ENCODE measurements at places on chromosomes 12 and 14.

DNA sequence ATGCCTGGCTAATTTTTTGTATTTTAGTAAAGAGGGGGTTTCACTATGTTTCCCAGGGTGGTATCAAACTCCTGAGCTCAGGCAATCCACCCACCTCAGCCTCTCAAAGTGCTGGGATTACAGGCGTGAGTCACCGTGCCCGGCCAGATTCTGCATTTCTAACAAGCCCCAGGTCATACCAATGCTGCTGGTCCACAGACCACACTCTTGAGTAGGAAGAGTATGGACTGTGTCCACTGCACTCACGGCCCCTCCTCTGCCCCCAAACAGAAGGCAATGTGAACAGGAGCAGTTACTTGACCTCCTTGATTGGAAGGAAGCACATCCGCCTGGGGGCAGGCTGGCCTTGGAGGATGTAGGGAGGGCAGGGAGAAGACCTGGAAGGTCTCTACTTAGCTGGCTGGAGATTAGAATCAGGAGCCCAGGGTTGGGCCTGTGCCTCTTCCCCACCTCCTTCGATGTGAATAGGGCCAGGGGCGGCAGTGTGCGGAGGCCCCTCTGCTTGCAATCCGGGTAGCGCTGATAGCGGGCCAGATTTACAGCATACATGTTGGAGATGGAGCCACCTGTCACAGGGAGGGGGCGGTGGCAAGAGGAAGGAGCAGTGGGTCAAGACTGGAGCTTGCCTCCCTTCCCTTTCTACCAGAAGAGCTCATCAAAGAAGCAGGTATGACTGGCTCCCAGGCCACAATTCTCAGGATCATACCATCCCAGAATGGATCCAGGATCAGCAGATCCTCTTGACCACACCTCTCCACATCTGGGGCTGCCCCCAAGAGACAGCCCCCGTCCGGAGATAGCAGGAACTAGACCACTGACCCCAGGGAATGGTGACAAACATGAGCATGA, 9.4 kb upstream of the ZNF740 start:
- no peak for DNase-seq

GRCh38 chr12:38906482-38907200, 1.2 kb upstream of the CPNE8 start:
- peak; percentile 64 for DNase-seq

GRCh38 chr12:49276304-49277290, 11.7 kb downstream of the TUBA1C start:
- DNase-seq = no peak

DNA sequence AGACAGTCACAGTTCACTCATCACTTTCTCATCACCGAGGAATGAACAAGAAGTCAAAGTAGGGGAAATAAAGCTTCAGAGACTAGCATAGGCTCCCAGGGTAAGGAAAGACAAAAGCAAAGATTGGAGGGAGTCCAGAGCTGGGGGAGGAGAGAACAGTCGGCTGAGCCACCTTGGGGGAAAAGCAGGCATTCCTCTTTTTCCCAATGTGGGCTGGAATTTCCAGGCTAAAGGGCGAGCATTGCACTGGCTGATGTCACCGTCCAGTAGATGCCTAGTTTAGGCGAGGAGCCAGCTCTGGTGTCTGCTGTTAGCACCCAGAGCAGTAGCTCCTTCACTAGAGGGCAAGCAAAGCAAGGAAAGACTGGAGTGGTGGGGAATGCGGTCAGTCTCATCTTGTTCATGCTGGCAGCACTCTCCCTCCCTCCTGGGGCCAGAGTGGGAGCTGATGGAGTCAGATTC, 8.5 kb upstream of the KRT75 start:
- no peak for DNase-seq

GRCh38 chr12:32211900-32212156, 105.2 kb downstream of the BICD1 start:
- DNase-seq = no peak

- DNase-seq = no peak
These were observed 566.6 kb downstream of the RPS29 start for GRCh38 chr14:49019467-49020115.

DNA sequence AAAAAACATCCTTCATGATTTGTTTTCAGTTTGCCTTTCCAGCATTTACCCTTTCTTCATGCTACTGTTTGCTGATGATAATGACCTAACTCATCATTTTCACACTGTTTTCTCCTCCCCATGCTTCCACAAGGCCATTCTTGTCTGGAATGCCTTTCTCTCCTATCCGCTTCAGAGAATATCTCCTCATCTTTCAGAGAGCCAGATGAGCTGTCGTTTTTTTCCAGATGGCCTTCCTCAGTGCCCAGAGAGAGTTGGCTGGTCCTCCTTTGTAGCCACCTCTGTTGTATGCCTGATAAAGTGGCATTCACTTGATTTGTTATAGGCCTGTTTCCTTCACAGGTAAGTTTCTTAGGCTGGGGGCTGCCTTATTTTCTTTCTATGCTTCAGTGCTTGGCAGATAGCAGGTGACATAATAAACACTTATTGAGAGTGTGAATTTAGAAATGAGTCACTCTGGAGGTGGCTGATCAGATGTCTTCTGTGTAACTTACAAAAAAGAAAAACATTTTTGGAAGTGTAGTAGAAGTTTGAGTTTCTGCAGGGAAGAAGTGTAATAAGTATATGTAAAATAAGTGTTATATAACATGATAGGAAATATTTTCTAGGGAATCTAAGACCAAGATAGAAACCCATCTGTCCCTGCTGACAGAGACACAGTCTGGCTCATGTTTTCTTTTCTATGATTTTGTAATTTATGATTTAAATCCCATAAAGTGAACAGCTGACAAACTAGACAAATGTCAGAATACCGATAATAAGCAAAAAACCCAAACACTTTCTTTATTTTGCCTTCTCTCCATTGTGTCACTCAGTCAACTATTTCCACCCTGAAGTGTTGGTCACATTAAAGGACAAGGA, 174.5 kb downstream of the DACT1 start:
- DNase-seq = no peak

- no peak for DNase-seq
These were observed 147.4 kb upstream of the EGLN3 start for GRCh38 chr14:34098045-34098984.

- DNase-seq = no peak
These were observed 44.8 kb upstream of the TMPO start for GRCh38 chr12:98470469-98471082.

GRCh38 chr14:55126932-55127459, 2.1 kb upstream of the LGALS3 start:
- no peak for DNase-seq

DNA sequence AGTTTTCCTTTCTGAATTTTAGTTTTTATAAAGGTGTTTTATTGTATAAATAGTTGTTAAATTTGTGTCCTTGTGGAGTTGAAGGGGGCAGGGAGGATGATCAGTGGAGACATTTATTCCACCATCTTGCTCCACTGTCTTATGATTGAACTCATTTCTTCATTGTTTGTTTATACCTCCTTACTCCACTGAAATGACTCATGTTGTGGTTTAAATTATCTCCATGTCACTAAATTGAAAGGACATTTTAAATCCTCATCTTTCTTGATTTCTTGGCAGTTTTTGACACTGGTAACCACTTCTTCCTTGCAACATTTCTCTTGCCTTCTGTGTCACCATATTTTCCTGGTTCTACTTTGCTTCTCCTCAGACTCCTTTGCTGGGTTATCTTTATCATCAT, 23.6 kb upstream of the FERMT2 start:
- no peak for DNase-seq

- no peak for DNase-seq
These were observed 923 bp upstream of the ITPR2 start for GRCh38 chr12:26833743-26834490.

GRCh38 chr12:122836027-122836921, 1.0 kb downstream of the HIP1R start:
- no peak for DNase-seq

DNA sequence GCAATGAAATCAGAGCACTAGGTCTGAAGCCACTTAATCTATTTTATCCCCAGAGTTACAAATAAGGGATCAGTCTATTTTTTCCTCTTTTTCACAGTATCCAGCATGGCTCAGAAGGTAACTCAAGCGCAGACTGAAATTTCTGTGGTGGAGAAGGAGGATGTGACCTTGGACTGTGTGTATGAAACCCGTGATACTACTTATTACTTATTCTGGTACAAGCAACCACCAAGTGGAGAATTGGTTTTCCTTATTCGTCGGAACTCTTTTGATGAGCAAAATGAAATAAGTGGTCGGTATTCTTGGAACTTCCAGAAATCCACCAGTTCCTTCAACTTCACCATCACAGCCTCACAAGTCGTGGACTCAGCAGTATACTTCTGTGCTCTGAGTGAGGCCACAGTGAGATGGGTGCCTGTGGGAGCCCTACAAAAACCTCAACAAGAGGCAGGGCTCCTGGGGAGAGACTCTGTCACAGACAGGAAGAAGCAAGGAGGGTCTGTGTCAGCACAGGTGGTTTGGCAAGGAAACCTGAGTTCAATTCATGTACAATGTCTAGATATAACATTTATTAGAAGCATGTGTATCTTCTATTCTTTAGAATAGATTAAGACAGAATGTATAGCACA, 334.3 kb upstream of the OR4E1 start:
- no peak for DNase-seq

DNA sequence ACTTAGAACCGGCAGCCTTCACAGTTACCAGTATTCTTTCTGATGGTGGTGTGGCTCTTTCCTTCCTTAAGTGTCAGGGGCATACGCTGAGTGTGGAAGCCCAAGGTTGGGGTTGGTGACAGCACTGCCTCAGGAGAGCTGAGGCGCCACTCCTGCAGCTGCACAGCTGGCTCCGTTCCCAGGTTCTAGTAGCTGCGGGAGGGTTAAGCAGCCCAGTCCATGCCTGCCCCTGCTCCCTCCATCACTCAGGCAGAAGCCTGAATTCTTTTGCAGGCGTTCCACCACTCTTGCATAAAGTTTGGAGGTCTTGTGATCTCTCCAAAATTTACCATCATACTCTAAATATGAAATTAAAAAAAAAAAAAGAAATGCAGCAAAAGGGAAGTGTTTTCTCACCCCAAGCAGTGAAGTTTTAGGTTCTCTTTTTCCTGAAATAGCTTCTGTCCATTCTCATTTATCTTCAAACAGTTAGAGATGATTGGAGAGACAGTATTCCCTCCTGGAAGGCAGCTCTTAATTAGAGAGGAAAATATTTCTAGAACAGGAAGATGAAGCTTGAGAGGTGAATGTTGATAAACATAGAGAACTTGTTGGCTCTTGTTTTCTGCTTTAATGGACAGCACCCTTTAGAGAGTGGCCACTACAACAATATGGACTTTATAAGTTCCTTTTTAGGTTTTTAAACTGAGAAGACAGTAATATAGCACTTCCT, 136.1 kb downstream of the FGD4 start:
- peak; percentile 17 for DNase-seq

DNA sequence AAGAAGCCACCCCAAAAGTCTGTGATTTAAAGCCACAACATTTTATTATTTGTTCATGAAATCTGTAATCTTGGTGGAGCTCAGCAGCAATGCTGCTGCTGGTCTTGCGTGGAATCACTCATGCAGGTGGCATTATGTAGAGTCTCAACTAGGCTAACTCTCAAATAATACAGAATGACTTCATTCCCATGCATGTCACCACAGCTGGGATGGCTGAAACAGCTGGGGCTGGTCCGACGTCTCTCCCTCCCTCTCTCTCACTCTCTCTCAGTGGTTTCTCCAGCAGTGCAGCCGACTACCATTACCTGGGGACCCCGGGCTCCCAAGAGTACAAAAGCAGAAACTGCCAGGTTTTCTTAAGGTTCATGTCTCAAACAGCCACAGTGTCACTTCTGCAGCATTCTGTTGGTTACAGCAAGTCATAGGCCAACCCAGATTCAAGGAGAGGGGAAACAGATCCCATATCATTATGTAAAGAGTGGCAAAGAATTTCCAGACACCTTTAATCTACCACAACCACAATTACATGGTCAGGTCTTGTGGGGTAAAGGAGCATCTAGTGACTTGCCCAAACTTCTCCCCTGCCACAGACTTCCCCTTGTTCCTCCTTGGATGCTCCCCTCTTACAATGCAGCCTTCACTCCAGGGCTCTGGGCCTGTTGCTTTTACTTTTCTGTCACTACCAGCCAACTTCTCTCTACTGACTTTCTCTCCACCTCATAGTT, 192.0 kb upstream of the HMGA2 start:
- no peak for DNase-seq

DNA sequence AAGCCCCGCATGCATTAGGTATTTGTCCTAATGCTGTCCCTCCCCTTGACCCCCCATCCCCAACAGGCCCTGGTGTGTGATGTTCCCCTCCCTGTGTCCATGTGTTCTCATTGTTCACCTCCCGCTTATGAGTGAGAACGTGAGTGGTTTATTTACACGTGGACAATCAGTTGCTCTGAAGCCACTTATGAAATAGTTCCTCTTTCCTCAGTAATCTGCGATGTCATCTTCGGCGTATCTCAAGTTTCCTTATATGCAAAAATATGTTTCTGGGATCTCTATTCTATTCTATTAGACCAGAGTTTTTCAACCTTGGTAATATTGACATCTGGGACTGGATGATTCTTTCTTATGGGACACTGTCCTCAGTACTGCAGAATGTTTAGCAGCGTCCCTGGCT, 56.0 kb upstream of the DCD start:
- no peak for DNase-seq

GRCh38 chr12:16359512-16360491, 12.4 kb downstream of the MGST1 start:
- DNase-seq = no peak
